ENCODE measurements at places on chromosomes 3 and 15.

- DNase-seq = no peak
Measured at GRCh38 chr15:66237513-66238235, 15.9 kb downstream of the MEGF11 start.

DNA sequence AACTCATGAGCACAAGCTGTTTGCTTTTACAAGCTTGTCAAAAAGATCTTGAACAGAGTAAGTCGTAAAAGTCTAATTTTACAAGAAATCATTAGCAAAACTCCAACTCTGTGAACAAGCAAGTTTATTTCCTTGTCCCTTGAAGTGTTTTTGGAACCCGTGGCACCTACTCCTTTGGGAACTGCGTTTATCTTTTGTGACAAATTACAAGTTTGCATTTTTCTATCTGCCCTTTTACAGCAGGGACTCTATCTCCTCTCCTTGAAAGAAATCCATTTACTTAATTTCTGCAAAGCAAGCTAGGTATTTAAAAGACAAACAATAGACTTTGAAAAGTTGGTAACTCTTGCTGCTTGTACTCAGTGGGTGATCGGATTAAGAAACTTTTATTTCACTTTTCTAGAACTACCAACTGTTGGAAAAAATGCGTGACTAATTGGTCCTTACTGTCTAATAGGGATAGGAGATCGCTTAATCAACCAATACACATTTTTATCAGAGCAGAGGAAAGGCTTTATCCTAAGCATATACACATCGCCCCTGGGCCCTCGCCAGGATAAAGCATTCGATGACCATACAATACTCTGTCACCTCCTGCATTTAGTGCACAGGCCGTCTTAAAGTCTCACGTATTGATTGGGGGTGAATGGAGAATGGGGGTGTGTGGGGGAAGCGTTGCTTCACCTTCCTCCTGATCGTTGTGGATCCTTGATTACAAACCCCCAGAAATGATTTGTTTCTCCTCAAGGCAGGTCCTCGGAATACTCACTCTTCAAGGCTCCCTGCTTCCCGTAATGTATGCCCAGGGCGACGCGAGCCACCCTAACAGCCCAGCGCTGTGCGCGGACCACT is 1.7 kb downstream of the PRTG start:
- DNase-seq = no peak

DNA sequence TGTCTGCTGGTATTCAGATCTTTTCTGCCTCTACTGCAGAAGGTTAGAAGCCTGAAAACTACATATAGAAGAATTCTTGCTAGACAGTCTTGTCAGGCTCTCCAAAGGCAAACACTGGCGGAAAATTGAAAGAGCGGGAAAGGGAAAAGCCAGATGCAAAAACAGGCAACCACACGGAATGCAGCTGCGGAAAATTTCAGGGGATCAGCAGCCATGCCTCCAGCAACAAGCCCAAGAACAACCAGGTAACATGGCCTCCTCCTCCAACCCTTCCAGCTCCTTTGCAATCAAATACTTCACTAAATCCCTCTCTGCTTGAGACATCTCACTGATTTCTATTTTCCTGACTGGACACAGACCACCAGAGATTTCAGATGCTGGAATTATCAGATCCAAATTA is 9.6 kb downstream of the UBP1 start:
- no peak for DNase-seq

DNA sequence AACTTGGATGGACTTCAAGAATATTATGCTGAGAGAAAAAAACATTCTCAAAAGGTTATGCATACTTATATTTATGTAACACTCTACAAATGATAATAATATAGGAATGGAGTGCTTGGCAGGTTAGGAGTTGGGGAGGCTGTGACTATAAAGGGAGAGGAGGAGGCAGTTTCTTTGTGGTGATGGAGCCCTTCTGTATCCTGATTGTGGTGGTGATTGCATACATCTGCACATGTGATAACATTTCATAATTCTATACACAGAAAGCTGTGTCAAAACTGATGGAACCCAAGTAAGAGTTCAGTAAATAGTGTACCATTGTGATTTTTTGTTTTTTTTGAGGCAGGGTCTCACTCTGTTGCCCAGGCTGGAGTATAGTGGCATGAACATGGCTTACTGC is 31.7 kb upstream of the FAM3D start:
- no peak for DNase-seq

DNA sequence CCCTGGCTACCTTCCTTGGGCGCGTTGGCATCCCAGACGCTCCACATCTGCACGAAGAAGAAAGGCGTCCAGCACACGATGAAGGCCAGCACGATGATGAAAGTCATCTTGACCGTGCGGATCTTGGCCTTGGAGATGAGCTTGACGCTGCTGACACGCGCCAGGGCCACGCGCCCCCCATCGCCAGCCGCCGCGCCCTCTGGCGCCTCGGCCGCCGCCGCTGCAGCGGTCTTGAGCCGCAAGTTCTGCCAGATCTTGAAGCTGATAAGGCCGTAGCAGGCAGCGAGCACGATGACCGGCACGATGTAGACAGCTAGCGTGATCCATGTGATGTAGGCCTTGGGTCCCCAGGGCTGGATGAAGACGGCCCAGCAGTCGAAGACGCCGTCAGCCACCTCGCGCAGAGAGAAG is 2.2 kb downstream of the OXTR start:
- DNase-seq = no peak

DNA sequence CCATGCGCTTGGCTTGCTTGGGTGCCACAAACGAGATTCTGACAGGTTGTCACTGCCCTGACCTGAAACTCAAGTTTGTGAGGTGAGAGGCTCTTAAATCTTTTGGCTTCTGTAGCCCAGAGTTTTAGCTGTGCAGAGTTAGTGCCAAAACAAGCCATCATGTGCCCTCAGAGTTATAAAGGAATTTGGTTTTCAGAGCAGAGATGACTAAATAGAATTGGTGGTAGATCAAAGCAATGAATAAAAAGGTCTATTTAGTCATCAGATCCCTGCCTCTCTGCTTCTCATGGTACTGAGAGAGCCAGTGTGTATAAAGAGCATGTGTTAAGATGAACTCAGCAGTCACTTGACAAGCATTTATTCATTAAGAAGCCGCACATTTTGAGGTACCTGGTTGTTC is 207.5 kb upstream of the DPH6 start:
- DNase-seq = no peak

DNA sequence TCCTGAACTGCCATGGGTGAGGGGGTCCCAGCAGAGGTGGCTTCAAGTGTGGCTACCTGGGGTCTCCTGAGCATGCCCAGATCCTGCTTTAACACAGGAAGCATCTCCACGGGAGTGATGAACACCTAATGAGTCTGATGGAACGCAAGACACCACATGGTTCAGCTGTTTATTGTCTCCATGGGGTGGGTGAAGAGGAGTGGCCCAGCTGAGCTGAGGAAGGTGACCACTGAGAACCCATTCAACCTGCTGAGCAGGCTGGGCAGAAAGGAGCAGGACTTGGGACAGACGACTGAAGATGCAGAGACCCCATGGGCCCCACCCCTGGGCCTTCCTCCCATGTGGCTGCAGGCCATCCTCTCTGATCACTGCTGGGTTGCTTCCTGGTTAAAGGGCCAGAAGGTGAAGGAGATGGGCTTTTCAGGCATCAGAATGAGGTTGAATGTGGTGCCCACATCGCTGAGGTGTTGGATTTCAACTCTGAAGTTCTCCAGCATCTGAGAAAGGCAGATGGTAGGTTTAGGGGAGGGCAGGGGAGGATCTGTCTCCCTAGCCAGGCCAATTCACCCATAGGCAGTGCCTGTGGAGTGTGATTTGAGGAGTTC is 29.7 kb downstream of the CYP11A1 start:
- DNase-seq = no peak

DNA sequence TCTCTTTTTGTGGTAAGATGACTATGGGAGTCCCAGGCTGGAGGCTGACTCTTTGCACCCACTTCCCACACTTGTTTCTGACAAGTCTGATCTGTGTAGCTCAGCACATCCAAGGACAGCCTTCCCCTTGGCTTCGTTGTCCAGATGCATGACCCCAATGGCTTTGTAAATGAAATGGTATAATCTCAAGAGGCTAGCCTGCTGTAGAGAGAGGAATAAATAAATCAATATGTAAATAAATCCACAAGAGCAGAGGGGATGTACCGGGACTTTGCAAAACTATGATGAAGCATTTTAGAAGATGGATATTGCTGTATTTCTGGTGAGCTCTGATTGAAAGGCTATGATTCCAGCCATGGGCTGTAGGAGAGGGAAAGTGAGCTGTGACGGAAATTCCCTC is 79.9 kb upstream of the NEO1 start:
- DNase-seq = no peak

GRCh38 chr3:30982416-30983075 is 88.1 kb upstream of the GADL1 start:
- DNase-seq = no peak

GRCh38 chr3:98602078-98602678 is 8.8 kb upstream of the CPOX start:
- no peak for DNase-seq

DNA sequence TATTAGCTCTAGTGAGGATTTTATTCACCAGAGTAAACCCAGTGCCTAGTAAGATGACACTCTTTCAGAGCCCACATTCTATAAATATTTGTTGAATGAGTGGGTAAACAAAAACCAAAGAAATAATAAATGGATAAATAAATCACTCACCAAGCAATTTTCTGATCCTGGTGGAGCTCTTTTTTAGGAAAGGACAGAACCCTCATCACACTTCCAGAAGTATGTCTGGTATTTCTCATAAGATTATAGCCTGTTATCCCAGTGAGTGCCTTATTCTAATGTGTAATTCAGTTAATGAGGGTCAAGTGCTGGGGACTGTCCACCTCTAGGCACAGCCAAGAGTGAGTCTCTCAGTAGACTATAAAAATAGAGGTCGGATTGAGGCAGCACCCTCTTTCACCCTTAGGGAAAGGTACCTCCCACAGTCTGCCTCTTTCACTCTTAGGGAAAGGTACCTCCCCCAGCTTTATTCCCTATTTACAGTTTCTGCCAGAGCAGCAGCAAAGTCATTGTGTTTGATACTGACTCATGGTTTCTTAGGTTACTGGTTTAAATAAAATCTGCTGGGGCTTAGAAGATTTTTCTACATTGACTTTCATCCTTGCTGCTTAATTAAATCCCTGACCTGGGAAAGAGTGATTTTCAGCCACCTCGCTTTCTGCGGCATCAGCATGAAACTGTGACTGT is 145.0 kb downstream of the STAC start:
- no peak for DNase-seq

DNA sequence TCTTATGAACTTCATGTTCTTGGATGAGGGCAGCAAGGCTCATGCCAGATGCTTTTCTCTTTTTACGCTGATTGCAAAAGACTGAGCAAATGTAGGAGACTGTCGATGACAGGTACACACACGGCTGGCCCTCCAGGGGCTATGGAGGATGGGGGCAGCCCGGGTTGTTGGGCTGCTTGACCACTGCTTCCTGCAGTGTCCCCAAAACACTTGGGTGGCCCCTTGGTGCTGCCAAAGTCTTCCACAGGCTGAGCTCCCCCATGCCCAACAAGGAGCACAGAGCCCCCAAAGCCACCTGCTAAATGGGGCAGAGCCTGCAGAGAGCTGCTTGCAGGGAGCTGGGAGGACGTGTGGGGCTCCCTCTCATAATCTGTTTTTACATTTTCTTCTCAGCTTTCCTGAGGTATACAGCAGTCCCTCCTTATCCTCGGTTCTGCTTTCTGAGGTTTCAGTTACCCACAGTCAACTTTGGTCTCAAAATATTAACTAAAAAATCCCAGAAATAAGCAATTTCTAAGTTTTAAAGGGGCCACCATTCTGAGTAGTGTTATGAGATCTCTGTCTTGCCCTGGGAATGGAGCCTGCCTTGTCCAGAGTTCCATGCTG is 7.3 kb downstream of the PRR23E start:
- DNase-seq = no peak

- no peak for DNase-seq
Measured at GRCh38 chr3:184954251-184954650, 142.3 kb downstream of the VPS8 start.

- DNase-seq = no peak
Measured at GRCh38 chr3:64229903-64230302, 4.6 kb upstream of the PRICKLE2 start.

DNA sequence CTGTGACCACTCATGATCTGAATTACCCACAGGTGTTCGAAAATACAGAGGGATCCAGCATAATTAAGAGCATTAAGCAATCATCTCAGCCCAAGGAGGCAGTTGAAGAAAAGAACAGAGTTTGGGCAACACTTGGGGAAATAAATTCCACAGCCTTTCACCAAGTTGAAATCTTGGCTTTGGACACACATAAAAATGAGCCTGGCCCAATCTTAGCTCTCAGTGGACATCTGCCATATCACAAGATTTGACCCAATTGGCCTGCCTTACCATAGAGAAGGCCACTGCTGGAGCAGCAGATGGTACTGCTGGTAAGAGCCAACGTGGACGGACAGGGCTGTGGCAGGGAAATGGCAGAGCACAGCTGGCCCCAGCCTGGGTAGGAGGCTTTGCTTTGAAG is 13.0 kb downstream of the FOXP1 start:
- no peak for DNase-seq

GRCh38 chr3:31531452-31531991 is 1.2 kb upstream of the STT3B start:
- DNase-seq = no peak

DNA sequence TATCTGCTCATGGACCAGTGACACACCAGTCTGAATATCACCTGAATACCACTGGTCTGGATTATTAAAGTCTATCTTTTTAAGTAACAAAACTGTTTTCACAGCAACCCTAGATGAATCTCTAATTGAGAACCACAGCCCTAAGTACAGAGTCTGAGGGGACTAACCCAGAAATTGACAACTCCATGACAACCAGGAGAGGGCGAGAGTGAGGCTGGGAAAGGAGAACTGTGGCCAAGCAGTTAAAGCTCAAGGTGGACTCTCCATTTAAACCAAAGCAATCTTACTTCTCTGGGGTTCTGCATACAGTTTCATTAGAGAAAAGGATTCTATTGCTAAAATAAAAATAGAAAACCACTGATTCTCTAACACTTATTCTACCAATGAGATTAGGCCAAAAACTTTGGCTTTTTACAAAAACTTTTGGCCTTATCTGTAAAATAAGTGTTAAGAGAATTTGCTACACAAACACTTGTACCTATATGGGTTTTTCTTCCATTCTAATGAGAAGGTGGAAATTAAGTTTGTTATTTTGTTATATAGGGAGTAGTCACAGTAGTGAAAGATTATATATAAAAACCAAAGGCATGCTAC is 11.4 kb downstream of the NEK10 start:
- DNase-seq = peak; percentile 52

- no peak for DNase-seq
Measured at GRCh38 chr3:14147066-14147435, 22.2 kb downstream of the TMEM43 start.

- DNase-seq = no peak
Measured at GRCh38 chr3:31180274-31180673, 285.8 kb upstream of the GADL1 start.

DNA sequence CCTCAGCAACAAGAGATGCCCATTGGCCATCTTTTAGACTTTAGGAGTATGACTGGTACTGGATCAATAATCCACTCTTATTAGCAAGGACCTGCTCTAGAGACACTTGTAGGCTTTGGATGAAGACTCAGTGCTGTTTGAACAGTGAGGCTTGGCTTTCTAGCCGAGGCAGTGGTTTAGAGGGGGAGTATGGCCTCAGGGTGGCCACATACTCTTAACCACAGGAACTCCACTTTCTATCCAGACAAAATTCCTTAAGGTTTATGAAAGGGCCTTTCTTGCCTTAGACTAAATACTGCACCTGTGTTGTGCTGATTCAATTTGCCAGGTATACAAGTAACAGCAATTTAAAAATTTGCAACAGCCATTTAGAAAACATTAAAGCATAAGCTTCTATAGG is 1046.3 kb downstream of the DIPK2A start:
- DNase-seq = no peak
